ENCODE measurements at places on chromosomes 5 and 9.

GRCh38 chr5:10348258-10348657 lies 5.2 kb upstream of the MARCHF6 start:
- DNase-seq = no peak

GRCh38 chr5:111266491-111266890 lies 42.3 kb downstream of the CAMK4 start:
- DNase-seq = no peak

- no peak for DNase-seq
Measured at GRCh38 chr5:16659536-16659935, 42.7 kb upstream of the RETREG1 start.

GRCh38 chr9:33381231-33381791 lies 21.1 kb downstream of the AQP7 start:
- DNase-seq = no peak

- DNase-seq = peak; percentile 56
Measured at GRCh38 chr5:132026516-132027008, 15.1 kb upstream of the ACSL6 start.

DNA sequence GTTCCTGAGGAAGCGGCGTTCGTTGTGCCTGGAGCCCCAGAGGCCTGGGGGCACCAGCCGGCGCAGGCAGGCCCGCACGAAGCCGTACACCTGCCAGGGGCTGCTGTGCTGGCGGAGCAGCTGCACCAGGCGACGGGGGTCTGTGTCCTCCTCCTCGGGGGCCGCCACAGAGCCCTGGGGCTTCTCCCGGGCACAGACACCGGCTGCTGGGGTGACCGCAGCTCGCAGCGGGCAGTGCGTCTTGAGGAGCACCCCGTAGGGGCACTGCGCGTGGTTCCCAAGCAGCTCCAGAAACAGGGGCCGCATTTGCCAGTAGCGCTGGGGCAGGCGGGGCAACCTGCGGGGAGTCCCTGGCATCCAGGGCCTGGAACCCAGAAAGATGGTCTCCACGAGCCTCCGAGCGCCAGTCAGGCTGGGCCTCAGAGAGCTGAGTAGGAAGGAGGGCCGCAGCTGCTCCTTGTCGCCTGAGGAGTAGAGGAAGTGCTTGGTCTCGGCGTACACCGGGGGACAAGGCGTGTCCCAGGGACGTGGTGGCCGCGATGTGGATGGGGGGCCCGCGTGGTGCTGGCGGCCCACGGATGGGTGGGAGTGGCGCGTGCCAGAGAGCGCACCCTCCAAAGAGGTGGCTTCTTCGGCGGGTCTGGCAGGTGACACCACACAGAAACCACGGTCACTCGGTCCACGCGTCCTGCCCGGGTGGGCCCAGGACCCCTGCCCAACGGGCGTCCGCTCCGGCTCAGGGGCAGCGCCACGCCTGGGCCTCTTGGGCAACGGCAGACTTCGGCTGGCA lies 1.3 kb downstream of the TERT start:
- no peak for DNase-seq

GRCh38 chr9:84315278-84315877 lies 25.2 kb downstream of the SLC28A3 start:
- DNase-seq = peak; percentile 45

- no peak for DNase-seq
Measured at GRCh38 chr5:17481378-17481777, 16.7 kb upstream of the TAF11L2 start.

DNA sequence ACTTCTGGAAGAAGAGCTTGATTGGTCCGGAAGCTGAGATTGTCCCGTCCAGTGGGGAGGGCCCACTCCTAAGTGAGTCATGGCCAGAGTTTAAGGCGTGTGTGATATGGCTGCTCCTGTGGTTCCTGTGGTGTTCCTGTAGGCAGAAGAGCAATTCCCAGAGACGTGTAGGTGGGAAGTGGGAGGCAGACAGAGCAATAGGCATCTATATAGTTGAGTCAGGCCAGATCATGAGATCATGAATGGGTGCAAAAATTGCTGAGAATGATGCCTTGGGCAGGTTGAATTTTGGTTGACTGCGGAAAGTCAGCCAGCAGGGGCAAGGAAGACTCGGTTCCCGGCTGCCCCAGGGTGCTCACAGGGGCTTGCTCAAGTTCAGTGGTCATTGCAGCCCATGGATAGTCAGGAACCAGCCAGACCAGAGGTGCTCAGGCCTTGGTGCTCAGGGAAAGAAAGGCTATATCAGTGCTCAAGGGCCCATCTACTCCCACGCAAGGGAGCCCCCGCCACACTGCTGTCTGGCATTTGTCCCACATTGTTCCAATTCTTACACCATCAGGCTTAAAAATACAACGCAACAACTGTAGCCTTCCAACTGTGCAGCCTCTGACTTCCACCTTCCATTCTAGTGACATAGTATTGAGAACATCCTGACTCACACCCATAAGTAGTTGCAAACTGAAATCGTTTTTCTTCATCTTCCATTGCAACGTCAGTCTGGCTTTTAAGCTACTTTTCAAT lies 21.0 kb upstream of the GSN start:
- DNase-seq = no peak

GRCh38 chr9:108212184-108212583 lies 643.6 kb downstream of the ACTL7B start:
- no peak for DNase-seq

GRCh38 chr9:111646417-111646816 lies 15.0 kb upstream of the GNG10 start:
- DNase-seq = no peak

DNA sequence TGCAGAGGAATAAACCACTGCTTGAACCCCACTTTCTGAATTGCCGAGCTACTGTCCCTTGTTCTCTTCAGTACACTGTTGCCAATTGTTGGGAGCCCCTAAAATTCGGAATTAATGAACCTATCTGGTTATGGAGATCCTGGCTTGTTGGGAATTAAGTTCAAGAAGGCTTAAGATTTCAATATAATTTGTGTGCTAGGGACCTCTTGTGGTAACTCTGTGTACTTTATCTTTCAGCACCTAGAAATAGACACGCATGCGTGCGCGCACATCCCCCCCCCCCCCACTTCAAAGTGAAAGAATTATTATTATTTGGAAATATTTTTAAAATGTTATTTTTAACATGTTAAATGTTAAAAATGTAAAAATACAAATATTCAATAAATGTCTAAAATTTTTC lies 53.3 kb upstream of the FAM169A start:
- DNase-seq = no peak

DNA sequence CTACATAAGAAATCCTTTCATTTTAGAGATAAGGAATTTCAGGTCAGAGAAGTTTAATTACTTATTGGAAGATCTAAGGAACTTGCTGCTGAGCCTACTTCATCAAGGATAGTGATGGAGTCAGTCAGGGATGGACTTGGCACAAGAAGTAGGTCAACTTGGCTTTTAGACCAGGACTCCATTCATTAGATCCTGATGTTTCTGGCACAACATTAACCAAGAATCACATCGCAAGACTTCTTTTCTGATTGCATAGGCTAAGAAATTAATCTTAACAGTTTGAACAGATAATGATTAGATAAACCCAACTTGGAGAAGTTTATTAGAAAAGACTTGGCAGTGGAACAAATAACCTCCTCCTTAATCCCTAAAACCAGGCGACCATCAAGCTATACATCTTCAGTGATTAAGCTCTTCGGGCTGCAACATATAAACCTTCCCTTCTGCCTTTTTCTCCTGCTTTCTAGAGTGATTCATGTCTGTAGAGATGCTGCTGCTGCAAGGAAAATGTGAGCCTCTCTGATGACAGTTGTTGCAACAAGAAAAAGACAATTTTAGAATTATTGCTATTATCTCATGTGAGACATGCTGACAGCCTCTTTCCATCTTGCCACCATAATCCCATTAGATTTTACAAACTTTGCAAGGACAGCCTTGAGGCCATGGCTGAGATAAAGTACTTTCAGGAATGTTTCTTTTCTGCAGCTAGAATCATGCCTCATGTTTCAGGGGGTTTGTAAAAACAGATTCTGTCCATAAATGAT lies 207.9 kb upstream of the SLC27A6 start:
- no peak for DNase-seq
